ENCODE measurements at places on chromosomes 2 and 18.

DNA sequence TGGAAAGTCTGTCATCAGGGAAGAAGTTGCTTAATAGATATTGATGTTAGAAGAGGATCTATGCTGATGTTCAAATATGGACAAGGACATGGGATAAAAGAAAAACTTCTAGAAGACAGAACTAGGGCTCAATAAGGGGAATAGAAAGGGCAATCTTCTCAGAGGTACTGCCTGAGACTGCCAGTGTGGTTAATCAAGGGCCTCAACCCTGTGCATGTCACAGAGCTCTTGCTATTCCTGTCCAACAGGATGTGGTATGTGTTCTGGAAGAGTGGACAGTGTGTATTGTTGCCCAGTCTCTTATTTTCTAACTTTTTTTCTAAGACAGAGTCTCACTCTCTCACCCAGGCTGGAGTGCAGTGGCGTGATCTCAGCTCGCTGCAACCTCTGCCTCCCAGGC is 27.8 kb upstream of the RNF125 start:
- DNase-seq = no peak

DNA sequence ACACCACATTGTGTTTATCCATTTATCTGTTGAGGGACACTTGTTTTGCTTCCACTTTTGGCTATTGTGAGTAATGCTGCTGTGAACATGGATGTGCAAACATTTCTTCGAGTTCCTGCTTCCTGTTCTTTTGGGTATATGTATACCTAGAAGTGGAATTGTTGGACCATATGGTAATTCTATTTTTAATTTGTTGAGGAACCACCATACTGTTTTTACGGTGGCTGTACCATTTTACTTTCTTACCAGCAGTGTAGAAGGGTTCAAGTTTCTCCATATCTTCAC is 23.1 kb downstream of the ANXA4 start:
- no peak for DNase-seq

DNA sequence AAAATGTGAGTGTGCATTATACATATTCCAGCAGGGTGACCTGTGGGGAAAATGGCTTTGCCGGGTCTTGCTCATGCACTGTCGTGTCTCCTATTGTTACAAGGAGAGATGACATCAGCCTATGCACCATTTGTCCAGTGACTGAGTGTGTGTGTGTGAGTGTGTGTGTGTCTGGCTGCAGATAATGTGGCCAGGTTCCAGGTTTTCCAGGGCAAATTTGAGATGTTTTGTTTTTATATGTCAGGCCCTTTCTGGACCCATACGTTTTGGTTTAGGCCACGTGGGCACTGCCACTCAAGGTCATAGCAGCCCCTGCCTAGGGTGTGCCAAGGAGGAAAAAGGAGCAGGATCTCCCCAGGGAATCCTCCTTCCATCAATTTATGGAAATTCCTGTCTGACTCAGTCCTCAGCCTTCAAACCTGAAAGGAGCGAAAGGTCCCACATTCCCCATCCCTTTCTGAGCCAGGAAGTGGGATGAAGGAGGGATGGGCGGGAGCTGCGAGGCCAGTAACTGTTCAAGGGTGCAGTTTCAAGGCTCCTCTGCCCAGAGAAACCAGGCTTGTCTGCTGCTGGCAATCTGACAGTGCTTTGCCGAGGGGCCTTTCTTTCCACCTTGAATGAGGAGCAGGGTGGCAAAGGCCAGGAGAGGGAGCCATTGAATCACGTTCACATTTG is 93.0 kb upstream of the SMAD2 start:
- DNase-seq = peak; percentile 65

GRCh38 chr2:70094171-70094977 is 7.1 kb downstream of the PCBP1 start:
- DNase-seq = no peak

DNA sequence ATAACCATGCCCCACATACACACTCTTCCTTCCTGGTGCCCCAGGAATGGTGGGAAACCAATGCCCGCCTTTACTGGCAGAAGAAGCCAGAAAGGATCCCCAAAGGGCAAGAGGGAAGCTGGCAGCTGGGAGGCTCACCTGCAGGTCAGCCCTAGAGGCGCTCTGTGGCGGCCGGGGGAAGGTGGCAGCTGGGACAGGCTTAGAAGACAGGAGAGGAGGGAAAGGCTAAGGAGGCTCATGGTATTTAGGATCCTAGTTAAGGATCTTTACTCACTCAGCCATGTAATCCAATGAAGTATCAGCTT is 23.8 kb downstream of the ADRA2B start:
- DNase-seq = no peak

- no peak for DNase-seq
Observed at GRCh38 chr2:127064642-127065250, 42.2 kb downstream of the BIN1 start.

GRCh38 chr18:73663581-73663980 is 484.1 kb downstream of the FBXO15 start:
- no peak for DNase-seq

- DNase-seq = no peak
Observed at GRCh38 chr2:57965961-57966360, 80.6 kb upstream of the VRK2 start.

DNA sequence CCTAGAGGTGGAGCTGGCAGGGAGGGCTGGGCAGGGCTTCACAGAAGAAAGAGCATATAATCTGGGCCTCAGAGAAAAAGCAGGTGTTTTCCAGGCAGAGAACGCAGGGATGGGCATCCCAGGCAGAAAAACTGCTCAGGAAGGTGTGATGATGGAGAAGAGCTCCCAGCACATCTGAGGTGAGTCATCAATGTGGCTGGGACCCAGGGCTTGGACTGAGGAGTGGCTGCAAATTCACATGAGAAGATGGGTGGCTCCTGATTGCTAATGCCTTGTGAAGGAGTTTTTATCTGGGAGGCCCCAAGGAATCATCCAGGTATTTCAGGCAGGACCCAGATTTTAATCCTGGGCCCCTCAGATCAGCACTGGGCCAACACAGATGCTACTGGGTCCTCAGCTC is 10.2 kb downstream of the IL1F10 start:
- DNase-seq = no peak

DNA sequence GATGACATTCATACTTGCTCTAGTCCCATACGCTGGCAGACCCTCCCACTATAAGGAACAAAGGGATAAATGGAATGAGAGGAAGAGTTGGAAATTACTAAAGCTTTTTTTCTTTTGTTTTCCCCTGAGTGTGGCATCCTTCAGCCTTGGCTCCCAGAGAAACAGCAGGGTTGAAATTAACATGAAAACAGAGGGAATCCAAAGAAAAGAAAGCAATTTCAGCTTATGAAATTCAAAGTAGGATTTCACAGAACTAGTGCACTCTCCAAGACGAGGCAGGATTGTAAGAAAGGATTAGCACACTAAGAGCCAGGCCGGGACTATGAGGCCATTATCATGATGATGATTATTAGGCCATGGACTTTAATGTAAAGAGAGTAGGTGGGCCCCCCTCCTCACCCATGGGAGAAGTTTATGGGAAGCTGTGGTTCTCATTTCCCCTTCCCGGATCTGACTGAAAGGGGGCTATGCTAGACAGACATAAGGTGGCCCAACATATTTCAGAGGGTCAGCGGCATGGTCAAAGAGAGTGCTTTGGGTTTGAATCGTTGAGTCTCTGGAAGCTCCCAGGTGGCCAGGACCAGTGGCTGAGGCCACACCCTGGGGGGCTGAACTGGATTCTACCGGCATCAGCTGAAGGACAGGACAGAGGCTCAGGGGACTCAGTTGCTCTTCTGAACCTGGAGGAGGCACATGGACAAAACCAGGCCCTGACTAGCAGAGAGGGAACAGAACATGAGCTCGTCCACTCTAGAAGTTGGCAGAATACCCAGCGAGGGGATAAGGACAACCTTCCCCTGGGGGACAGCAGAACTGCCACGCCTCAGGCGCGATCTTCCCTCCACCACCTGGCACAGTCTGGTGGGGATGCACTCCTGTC is 100.1 kb upstream of the ARL4C start:
- DNase-seq = no peak

- no peak for DNase-seq
Observed at GRCh38 chr2:188570370-188570769, 278.7 kb downstream of the GULP1 start.

GRCh38 chr2:69211048-69211447 is 176.0 kb downstream of the GFPT1 start:
- DNase-seq = no peak

DNA sequence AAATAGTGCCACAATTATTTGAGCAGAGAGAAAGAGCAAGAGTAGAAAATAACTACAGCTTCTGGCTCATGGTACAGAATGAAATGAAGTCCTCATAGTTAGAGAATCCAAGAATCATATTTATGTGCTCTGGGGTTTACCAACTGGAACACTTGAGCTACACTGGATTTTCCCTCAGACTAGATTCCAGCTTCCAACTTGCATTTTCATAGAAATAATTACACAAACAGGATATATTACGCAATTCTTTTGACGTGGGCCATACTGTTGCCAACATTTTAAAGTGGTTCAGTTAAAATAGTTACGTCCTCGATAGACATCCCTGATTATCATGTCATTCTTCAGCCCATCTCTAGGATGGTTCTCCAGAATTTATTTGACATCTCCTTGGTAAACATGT is 129.2 kb downstream of the ETAA1 start:
- DNase-seq = no peak

DNA sequence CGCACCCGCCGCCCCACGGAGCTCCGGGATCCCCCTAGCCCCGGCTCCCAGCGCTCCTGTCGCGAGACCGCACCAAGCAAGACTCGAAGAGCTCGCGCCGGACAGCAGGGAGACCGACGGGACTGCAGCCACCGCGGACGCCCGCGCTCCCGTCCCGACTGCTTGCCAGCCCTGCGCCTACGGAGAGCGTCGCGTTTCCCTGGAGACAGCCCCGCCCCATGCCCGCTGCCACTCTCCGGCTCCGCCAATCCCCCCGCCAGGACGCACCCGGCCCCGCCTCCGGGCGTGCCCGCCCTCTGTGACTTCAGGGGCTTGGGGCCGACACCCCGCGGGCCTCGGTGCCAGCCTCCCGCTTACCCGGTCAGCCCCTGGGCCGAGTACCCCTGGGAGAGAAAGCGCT is at the start of gene ANKMY1:
Gene ANKMY1, minus strand, starts transcription at position 181 of the 400 bp plus-strand sequence. CDS start 653 bp downstream, outside the sequence.
- DNase-seq = peak; percentile 94

DNA sequence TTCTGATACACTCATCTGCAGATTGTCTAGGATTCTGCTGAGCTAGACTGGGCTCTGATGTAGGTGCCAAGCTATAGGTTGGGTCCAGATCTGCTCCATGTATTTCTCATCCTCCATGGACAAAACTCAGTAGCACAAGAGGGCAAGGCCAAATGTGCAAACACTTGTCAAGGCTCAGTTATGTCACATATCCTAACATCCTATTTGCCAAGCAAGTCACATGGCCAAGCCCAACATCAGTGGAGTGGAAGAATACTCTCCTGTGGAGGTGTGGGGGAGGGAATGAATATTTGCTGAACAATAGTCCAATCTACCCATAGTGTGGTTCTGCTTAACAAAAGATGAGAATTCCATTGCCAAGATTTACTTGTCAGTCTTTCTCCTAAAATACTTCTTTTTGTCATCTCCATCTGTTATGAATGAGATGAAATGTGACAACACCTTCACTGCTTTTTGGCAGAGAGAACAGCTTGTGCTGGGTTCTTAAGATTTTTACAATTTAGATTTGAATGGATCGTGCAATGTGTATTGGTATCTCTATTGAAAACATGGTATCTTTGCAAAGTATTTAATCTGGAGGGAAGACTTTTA is 89.9 kb downstream of the OXER1 start:
- no peak for DNase-seq

DNA sequence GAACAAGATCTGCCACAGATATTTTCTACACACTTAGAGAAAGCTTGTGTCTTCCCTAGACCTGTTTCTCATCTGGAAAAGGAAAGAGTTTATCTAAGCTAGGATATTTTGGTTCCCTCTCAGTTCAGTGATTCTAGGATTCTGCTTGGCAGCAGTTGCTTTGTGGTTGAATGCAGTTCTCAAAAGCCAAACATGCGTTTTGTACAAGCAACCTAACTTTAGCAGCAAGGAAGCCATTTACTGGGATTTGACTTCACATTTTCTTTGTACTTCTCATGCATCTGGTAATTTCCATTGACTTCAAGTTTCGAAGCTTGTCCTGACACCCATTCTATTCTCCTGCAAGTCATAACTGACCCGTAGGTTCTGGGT is 33.3 kb downstream of the VSNL1 start:
- no peak for DNase-seq

GRCh38 chr2:72114693-72115051 is 33.0 kb downstream of the CYP26B1 start:
- DNase-seq = no peak

All from NCI-H526 (cell line).